Mesothelial cell of epicardium (in vitro differentiated cells): ENCODE measurements at places on chromosomes 1 and 21.

GRCh38 chr1:20723537-20724363 lies 5.9 kb upstream of the KIF17 start:
- no peak for DNase-seq
- no peak overlapping the region for H3K4me3 ChIP-seq
- no peak overlapping the region for H3K27ac ChIP-seq
- H3K4me1 ChIP-seq: no peaks in the 10 kb centered on the region

- H3K27ac ChIP-seq: no peak overlapping the region
- no peak overlapping the region for H3K4me3 ChIP-seq
- DNase-seq: no peak
- no peaks in the 10 kb centered on the region for H3K27me3 ChIP-seq
Observed at GRCh38 chr1:231857609-231858135, 231.1 kb downstream of the DISC1 start.

DNA sequence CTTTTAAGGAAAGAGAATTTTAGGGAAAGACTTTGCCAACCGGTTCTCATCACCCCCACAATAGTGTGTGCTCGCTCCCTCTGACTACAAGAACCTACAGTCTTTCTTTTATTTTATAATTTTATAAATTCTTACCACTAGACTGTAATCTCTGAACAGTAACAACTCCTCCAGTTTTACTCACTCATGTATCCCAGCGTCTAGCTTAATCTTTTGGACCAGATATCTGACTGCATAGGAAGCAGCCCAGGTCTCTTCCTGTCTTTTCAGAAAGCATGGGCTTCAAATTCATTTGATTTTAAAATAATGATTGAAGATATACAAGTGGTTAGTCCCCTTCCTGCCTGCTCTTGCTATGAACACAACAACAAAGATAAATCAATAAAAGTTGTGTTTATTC lies 19.0 kb upstream of the DUSP10 start:
- DNase-seq: no peak
- no peak overlapping the region for H3K4me3 ChIP-seq
- no peaks in the 10 kb centered on the region for H3K27me3 ChIP-seq

- peaks cover 6% of the 10 kb centered on the region for H3K4me1 ChIP-seq
- peaks cover 35% of the 10 kb centered on the region for H3K36me3 ChIP-seq
- H3K4me3 ChIP-seq: no peak overlapping the region
- no peak overlapping the region for H3K27ac ChIP-seq
- no peaks in the 10 kb centered on the region for H3K27me3 ChIP-seq
Observed at GRCh38 chr1:46098027-46098712, 34.3 kb downstream of the PIK3R3 start.

DNA sequence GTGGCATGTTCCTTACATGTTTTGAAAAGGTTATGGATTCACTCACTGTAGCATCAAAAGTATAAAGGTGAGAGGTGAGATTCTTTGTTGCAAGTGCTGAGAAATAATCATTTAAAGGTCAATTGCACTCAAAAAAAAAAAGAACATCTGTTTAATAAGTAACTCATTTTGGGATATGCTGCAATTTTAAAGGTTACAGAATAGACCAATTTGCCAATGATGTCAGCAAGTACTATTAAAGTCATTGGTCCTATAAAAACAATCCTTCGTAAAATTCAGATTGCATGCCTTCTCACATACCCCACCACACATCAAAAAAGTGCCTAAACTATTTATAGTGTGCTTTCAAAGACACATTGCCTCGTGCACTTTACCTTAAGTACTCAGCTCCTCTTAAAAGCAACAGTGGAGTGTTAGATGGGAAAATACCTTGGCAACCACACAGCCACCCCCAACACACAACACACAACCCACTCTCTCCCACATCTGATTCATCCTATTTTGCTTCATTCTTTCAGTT lies 218.2 kb upstream of the ADGRL2 start:
- no peaks in the 10 kb centered on the region for H3K36me3 ChIP-seq
- H3K4me1 ChIP-seq: peaks cover 43% of the 10 kb centered on the region
- no peaks in the 10 kb centered on the region for H3K27me3 ChIP-seq
- DNase-seq: no peak

DNA sequence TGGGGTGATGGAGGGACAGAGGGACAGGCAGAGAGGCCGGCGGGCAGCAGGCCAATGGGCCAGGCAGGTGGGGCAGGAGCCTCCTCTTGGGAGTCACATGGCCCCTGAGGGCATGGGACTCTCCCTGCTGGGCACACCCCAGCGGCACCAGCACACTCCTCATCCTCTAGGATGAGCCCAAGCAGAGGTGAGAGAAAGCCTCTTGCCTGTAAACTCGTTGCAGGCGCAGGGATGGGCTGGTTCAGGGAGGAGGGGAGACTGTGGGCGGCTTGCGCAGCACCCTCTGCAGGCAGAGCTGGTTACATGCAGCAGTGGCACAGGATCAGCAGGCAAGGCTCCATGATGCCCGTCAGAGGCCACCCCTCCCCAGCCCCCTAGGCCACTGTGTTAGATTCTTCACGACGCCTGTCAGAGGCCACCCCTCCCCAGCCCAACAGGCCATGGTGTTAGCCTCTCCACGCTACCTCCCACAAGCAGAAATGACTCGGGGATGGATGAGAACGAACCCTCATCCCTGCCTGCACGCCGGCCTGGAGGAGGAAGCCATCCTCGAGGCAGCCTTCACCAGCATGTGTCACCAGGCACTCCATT lies 209.7 kb upstream of the VAMP3 start:
- peaks cover under 1% of the 10 kb centered on the region for H3K27me3 ChIP-seq
- H3K36me3 ChIP-seq: no peaks in the 10 kb centered on the region
- no peak for DNase-seq
- no peak overlapping the region for H3K27ac ChIP-seq

GRCh38 chr1:178632653-178633052 lies 92.4 kb upstream of the RALGPS2 start:
- DNase-seq: no peak
- H3K27ac ChIP-seq: no peak overlapping the region
- H3K27me3 ChIP-seq: no peaks in the 10 kb centered on the region
- no peaks in the 10 kb centered on the region for H3K36me3 ChIP-seq
- H3K4me3 ChIP-seq: no peak overlapping the region

- no peak for DNase-seq
- H3K27me3 ChIP-seq: no peaks in the 10 kb centered on the region
- H3K4me3 ChIP-seq: no peak overlapping the region
- H3K4me1 ChIP-seq: peaks cover 2% of the 10 kb centered on the region
- peaks cover 35% of the 10 kb centered on the region for H3K36me3 ChIP-seq
Observed at GRCh38 chr1:224262373-224263054, 67.5 kb downstream of the NVL start.

DNA sequence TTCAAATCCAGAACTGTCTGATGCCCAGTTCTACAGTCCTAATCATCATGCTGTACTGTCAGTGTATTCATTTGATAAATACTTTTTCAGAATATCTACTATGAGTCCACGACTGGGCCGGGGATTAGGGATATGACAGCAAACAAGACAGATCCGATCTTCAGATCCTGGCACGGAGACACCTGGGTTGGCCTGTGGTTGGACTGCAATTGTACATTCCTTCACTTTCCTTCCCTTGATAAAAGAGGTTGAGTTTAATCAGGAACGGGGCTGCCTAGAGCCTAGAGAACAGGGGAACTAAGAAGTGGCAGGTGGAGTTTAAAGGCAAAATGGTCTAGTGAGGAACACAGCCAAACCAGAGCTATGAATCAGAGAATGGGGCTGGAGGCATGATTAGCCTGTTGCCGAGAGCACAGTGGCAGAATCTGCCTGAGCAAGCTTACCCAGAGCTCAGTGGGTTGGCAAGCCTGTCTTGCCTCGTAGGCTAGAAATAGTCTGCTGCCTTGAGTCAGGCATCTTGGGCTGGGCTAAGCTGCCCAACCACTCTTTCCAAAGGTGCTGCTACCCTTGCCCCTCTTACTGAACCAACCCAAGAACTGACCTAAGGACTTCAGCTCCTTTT lies 38.1 kb upstream of the PTCH2 start:
- H3K27me3 ChIP-seq: no peaks in the 10 kb centered on the region
- peaks cover 31% of the 10 kb centered on the region for H3K36me3 ChIP-seq
- H3K4me1 ChIP-seq: no peaks in the 10 kb centered on the region
- H3K4me3 ChIP-seq: no peak overlapping the region
- no peak overlapping the region for H3K27ac ChIP-seq

- H3K36me3 ChIP-seq: no peaks in the 10 kb centered on the region
- H3K4me3 ChIP-seq: no peak overlapping the region
- H3K4me1 ChIP-seq: peaks cover 79% of the 10 kb centered on the region
- no peak for DNase-seq
Observed at GRCh38 chr1:914131-914890, 9.4 kb upstream of the SAMD11 start.

- H3K27ac ChIP-seq: peak overlapping the region; percentile 87
- no peaks in the 10 kb centered on the region for H3K27me3 ChIP-seq
- H3K4me1 ChIP-seq: peaks cover 16% of the 10 kb centered on the region
Observed at GRCh38 chr1:183180634-183181056, 5.4 kb upstream of the LAMC2 start.

DNA sequence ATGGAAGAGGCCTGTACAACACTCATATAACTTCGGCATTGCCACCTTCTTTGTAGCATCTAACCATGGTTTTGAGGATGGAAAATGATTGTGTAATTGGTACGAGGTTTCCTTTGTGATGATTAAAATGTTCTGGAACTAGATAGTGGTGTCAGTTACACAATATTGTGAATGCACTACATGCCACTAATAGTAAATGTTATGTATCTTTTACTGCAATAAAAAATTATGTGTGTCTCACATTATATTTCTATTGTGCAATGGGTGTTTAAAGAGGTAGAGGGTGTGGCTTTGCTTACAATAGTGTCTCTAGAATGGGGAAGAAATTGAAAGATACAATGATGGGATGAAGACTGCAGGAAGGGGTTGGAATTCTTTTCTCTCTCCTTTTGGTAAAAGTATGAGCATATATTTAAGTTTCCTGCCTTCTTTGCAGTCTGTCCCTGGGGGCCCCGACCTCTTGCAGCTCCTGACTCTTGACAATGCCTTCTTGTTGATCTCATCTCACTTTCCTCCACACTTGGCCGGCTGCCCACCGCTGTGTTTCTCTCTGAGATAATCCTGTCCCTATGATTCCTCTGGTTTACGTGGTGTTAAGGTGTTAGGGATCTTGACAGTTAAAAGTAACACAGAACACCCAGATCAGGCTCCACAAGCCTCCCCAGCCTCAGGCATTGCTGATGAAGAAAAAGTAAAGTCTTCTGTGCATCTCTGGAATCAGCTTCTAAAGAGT lies 39.3 kb downstream of the MTARC1 start:
- H3K36me3 ChIP-seq: no peaks in the 10 kb centered on the region
- H3K4me3 ChIP-seq: no peak overlapping the region
- no peaks in the 10 kb centered on the region for H3K27me3 ChIP-seq
- H3K4me1 ChIP-seq: peaks cover 19% of the 10 kb centered on the region

DNA sequence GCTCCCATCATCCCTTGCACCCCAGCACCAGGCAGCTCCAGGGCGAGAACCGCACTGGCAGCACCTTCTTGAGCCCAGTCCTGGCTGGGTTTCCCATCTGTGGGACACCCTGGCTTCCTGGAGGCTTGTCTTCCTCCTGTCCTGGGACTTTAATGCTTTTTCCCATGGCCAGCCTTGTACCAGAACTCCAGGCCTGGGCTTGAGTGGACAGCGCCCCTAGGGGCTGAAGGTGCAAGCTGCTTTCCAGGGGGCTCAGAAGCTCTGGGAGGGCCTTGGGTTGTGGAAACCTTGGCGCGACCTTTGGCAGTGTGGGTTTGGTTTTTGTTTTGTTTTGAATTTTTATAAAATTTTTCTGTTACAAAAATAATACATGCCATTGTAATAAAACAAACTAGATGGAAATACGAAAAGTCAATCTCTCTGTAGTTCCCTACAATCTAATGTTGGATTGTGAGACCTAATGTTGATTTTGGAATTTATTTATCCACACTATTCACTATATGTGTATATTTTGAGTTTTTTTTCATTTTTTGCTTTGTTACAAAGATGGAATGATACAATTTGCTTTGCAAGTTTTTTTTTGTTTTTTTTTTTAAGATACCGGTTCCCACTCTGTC lies 33.8 kb upstream of the RPL11 start:
- no peak for DNase-seq
- no peaks in the 10 kb centered on the region for H3K36me3 ChIP-seq
- no peak overlapping the region for H3K4me3 ChIP-seq
- H3K4me1 ChIP-seq: no peaks in the 10 kb centered on the region
- no peaks in the 10 kb centered on the region for H3K27me3 ChIP-seq

GRCh38 chr1:61083013-61083806 lies 849 bp downstream of the NFIA start:
- H3K27ac ChIP-seq: peak overlapping the region; percentile 97
- peak overlapping the region; percentile 94 for H3K4me3 ChIP-seq
- peaks cover 4% of the 10 kb centered on the region for H3K36me3 ChIP-seq
- no peaks in the 10 kb centered on the region for H3K27me3 ChIP-seq

GRCh38 chr1:100034470-100034869 lies 64.7 kb downstream of the SLC35A3 start:
- H3K27ac ChIP-seq: peak overlapping the region; percentile 76
- no peaks in the 10 kb centered on the region for H3K27me3 ChIP-seq
- no peak for DNase-seq
- no peaks in the 10 kb centered on the region for H3K36me3 ChIP-seq
- H3K4me1 ChIP-seq: peaks cover 29% of the 10 kb centered on the region

- no peak overlapping the region for H3K4me3 ChIP-seq
- peaks cover 5% of the 10 kb centered on the region for H3K36me3 ChIP-seq
- peaks cover 20% of the 10 kb centered on the region for H3K4me1 ChIP-seq
Observed at GRCh38 chr1:60825593-60825992, 256.8 kb upstream of the NFIA start.

GRCh38 chr1:8862528-8862927 lies 16.0 kb downstream of the ENO1 start:
- no peak overlapping the region for H3K4me3 ChIP-seq
- peaks cover 3% of the 10 kb centered on the region for H3K4me1 ChIP-seq
- DNase-seq: no peak
- peaks cover 44% of the 10 kb centered on the region for H3K36me3 ChIP-seq
- no peaks in the 10 kb centered on the region for H3K27me3 ChIP-seq

DNA sequence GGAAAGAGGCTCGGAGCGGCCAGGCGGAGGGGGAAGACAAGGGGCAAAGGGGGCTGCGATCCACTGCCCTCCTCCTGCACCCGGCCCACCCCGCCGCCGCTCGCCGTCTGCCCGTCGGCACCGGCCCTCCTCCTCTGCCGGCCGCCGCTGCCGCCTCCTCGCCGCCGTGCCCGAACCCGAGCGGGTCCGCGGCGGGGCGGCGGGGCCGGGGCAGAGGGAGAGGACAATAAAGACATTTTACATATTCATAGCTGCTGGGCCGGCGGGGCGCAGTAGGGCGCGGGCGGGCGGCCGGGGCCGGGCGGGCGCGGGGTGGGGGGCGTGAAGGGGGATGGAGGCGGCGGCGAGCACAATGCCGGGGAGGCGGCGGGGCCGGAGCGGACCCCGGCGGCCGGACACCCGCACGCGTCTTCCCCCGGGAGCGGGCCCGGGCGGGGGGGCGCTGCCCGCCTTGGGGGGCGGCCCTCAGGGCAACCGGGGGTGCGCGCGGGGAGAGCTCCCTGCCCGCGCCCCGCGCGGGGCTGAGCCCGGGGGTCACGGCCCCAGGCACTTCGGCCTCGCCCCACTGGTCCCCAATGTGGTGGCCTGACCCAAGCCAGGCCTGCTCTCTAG lies 546 bp downstream of the POU2F1 start:
- H3K4me1 ChIP-seq: peaks cover 41% of the 10 kb centered on the region
- H3K4me3 ChIP-seq: peak overlapping the region; percentile 97
- H3K27ac ChIP-seq: peak overlapping the region; percentile 93
- peaks cover 2% of the 10 kb centered on the region for H3K27me3 ChIP-seq

- no peak overlapping the region for H3K27ac ChIP-seq
- H3K4me1 ChIP-seq: peaks cover 14% of the 10 kb centered on the region
- H3K4me3 ChIP-seq: no peak overlapping the region
Observed at GRCh38 chr1:43522776-43523480, 7.8 kb upstream of the PTPRF start.

- no peak overlapping the region for H3K27ac ChIP-seq
- H3K27me3 ChIP-seq: no peaks in the 10 kb centered on the region
- H3K4me3 ChIP-seq: no peak overlapping the region
Observed at GRCh38 chr1:180184041-180184440, 29.4 kb downstream of the QSOX1 start.
